ENCODE measurements at places on chromosomes 1 and 21.

DNA sequence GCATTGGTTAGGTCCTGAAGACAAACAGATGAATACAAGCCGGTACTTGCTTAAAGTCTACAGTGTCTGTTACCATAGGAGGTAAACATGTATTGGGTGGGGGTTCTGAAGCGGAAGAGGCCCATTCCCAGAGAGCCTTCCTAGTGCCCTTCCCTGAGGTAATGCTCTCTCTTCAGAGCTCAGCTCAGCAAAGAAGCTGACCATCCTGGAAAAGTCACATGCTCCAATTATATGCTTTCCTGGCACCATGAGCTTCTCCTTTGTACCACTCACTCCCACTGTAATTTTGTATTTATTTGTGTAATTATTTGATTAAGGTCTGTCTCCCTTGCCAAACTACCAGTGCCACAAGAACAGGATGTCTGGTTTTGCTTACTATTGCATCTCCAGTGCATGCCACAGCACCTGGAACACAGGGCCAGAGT, 42.0 kb downstream of the RAB3B start:
- peak; percentile 83 for DNase-seq

DNA sequence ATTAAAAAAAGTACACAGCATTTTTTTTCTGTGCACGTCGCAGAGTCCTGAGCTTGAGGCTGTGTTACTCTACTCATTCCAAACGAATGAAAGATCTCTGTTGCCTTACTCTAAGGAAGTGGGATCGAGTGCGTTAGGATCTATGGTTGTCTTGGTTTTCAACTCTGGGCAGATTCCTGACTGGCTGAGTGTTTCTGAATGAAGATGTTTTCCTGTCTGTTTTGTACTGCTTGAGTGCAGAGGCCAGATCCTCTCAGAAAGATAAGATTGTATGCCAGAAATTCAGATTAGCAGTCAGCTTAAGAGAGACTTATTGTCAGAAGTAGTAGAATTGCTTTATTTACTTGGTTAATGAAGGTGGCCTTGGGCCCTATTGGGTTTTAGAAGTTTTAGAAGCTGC, 14.0 kb downstream of the PLA2G2E start:
- no peak for DNase-seq

DNA sequence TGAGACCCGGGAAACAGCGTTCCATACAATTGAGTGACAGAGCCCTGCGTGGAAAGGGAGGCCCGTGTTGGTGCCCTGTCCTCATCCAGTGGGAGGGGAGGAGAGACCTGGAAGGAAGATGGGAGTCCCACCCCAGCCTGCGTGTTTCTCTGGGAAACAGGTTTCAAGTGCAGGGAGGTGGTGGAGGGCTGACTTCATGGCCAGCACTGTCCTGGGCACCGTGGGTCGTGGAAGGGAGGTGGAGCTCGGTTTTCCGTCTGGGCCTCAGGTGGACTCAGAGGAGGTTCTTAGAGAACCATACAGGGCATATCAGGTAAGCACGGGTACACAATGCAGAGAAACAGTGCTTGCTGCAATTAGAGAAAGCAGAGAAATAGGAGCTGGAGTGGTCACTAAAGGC, 222.6 kb downstream of the CAMTA1 start:
- no peak for DNase-seq

- DNase-seq: no peak
These were observed 20.4 kb downstream of the CACHD1 start for GRCh38 chr1:64490213-64490818.

GRCh38 chr1:30855686-30856259, 52.8 kb downstream of the SDC3 start:
- no peak for DNase-seq

- DNase-seq: no peak
These were observed 17.8 kb downstream of the THEM4 start for GRCh38 chr1:151891512-151891911.

GRCh38 chr1:93699049-93699384, 17.4 kb upstream of the BCAR3 start:
- no peak for DNase-seq

DNA sequence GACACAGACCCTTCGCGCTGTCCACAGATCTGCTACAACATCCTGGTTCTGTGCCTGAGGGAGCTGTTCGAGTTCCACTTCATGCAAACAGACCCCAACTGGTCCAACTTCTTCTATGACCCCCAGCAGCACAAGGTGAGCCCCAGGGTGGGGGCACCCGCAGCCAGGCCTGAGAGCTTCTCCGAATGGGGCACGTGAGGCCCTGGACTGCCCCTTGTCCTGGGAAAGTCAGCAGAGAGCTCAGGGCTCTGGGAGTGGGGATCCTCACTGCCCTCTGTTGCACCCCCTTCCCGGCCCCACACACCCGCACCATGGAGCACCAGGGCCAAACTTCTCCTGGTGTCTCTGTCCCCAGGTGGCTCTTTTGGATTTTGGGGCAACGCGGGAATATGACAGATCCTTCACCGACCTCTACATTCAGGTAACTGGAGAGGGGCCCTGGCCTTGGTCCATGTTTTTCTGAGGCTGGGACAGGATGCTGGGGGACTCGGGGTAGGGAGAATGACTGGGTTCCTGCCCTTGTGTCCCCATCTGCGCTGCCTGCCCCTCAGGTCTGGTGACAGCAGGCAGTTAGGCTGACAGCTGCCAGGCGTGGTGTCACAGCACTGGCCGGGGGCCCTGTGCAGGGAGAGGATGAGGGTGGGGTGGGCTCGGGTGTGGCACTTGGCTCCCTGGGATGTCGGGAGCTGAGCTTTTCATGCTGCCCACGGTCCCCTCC, 44.6 kb downstream of the COQ8A start:
- DNase-seq: no peak

DNA sequence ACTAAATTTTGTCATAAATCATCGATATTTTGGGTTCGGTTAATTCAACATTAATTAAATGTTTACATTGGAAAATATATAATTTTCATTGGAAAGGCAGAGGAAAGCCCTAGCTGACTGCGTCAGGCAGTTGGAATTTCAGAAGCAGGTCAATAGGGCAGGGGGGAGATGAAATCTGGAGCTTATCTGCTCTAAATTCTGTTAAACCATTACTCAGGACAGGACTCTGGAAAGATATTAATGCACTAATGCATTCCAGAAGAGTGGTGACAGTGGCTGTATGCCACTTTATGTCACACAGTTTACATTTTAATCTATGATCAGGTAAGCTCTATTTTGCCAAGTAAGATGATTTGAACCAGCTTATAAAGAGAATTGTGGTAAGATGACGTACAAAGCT, 153.0 kb upstream of the B3GALT2 start:
- no peak for DNase-seq

- no peak for DNase-seq
These were observed 63.6 kb downstream of the MAP3K21 start for GRCh38 chr1:233390842-233391737.

DNA sequence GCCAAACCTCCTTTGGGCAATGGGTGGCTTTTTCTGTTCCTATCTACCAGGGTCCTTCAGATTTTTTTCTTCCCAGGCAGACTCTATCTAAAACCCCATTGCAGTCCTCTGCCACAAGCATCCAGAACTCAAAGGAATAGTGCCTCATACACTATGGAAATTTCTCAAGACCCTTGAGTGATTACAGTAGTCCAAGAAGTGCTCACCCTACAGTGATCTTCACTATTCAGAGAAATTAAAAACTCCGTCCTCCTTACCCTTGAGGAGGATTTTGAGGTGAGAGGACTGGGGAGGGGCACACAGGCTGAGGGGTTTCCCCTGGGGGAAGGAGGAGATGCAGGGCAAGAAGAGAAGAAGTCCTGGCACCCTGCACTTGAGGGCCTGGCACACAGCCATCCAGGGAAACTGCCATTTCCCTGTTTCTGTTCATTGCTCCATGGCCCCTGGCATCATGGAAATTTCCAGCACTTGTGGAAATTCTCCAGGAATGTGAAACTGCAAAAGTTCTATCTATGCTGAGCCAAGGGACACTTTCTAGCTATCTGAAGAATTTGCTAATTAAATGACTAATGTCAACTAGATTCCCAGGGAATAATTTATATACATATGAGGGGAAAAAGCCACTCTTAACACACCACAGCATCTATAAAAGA, 102.5 kb upstream of the ATP1B1 start:
- DNase-seq: no peak

DNA sequence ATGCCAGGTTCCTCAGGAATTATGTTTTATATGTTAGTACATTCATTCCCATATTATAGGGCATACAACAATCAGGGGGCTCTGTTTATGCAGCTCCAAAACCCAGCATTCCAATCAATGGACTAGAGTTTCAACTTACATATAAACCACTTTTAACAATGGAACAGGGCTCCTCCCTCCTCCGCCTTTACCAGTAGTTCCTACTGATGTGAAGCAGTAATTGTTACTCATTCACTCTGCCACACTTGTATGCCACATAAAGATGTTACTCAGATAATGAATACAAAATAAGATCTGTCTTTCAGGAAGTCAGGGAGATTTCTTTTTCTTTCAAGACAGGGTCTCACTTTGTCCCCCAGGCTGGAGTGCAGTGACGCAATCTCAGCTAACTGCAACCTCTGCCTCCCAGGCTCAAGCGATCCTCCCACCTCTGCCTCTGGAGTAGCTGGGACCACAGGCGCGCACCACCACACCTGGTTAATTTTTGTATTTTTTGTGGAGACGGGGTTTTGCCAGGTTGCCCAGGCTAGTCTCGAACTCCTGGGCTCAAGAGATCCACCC, 17.1 kb downstream of the ZNF281 start:
- DNase-seq: no peak

- no peak for DNase-seq
These were observed 7.6 kb downstream of the LMNA start for GRCh38 chr1:156122086-156122485.

DNA sequence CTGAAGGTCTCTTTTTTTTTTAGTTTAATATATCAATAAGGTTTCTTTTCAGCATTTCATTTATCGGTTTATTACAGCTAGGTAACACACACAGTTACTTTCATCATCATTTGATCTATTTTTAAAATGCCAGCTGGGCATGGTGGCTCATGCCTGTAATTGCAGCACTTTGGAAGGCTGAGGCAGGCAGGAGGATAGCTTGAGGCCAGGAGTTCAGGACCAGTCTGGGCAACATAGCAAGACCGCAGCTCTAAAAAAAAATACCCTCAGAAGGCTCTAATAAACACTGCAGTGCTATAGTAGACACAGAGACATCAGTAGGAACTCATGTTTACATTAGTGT, 48.5 kb upstream of the VAMP3 start:
- no peak for DNase-seq

- no peak for DNase-seq
These were observed 16.8 kb downstream of the CNIH3 start for GRCh38 chr1:224632921-224633321.

GRCh38 chr1:22500058-22500457, 48.4 kb downstream of the ZBTB40 start:
- no peak for DNase-seq

GRCh38 chr1:245365095-245366020, 210.6 kb downstream of the KIF26B start:
- no peak for DNase-seq

DNA sequence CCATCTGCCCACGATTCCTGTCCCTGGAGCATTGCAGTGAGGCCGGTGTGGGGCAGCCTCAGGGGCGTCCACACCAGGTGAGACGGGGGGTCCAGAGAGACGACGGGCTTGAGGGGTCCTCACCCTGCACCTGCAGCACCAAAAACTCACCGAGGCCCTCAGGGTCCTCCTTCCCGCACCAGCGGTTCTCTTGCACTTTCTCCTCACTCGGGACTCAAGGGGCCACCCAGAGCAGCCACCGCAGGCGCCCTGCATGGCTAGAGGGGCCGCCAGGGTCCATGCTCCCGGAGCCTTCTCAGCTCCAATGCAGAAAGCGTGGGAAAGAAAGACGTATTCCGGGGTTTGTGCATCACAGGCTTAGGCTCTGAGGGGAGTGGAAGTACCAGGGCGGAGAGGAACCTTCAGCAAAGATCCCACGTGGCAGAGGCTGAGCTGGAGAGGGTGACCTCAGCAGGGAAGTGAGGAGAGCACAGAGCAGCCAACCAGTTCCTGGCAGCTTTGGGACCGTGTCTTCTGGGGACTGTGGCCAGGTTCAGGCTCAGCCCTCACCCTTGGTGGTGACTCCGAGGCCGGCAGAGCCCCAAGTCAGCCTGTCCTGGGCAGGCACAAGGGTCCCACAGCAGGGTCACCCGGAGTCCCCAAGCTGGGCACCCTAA, 19.5 kb upstream of the COL6A2 start:
- no peak for DNase-seq

DNA sequence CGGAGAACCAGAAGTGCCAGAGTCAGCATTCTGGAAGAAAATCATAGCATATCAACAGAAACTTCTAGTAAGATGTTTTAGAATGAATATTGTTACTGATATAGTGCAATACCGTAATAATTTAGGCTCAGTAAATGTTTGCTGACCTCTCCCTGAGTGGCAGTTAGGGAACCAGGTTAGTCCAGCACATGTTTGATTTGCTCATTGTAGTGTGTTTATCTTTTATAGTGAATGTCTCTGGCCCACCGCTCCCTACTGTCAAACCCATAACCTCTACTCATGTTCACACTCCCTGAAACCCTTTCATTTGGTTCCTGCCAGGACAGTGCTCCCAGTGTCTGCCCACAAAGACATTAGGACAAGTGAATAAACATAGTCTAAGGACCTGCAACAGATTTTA, 102.7 kb downstream of the ZP4 start:
- no peak for DNase-seq

DNA sequence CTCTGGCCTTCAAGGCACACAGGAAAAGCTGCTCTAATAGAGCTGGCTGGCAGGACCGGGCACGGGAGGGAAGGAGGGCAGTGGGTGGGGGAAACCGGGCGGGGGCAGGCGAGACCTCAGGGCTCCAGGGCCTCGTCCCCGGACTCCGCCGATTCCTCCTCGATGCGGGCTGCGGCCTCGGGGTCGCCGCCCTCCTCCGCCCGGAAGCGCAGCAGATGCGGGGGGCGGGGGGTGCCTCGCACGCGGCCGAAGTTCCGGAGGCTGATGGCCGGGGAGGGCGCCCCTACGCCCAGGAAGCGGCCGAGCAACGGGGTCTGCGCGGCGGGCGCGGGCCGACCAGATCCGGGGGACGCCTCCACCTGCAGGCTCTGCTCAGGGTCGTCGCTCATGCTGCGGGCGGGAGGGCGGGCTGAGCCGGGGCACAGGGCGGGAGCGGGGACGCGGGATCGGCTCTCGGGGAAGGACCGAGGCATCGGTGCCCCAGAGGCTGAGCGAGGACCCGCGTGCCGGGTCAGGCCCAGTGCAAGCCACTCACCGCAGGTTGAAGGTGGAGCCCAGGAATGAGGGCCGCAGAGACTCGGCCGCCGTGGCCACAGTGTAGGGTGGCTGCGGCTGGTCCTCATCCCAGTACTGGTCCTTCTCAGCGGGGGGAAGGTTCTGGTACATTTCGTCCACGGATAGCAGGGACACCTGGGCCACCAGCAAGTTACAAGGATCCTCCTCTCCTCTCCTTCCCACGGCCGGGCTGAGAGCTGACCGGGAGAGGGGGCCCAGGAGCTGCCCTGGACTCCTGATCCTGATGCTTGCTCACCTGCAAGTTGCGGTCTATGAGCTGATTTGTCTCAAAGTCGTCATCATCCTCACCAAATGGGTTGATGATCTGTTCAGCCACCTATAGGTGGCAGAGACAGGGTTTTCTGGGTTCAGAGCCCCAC, 3.6 kb downstream of the BEST4 start:
- no peak for DNase-seq

- DNase-seq: no peak
These were observed 19.1 kb downstream of the TMEM51 start for GRCh38 chr1:15172405-15173259.

GRCh38 chr1:54325284-54325683, 80.9 kb downstream of the SSBP3 start:
- no peak for DNase-seq
